Mesothelial cell of epicardium (in vitro differentiated cells): ENCODE measurements at places on chromosomes 4 and X.

DNA sequence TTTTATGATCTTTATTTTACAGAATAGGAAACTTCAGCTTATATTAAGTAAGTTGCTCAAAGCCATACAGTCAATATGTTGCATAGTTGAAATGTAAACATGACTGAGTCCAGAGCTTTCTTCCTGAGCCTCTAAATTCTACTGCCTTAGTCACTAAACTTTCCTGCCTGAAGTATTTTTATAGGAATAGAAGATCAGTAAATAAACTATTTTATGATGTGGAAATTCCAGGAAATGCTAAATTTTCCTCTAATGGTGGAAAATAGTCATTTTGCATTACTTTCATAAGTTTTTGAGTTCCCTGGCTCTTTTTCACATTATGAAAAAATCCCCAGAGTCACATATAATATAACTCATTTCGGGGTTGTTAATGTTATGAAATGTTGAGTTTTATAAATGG is 182.8 kb downstream of the BANK1 start:
- peaks cover 41% of the 10 kb centered on the region for H3K4me1 ChIP-seq
- no peak for DNase-seq
- no peaks in the 10 kb centered on the region for H3K36me3 ChIP-seq
- H3K27ac ChIP-seq = no peak overlapping the region

- H3K27me3 ChIP-seq = peaks cover 11% of the 10 kb centered on the region
- no peak overlapping the region for H3K4me3 ChIP-seq
These were observed 84.1 kb downstream of the SPATA18 start for GRCh38 chr4:52135171-52135570.

DNA sequence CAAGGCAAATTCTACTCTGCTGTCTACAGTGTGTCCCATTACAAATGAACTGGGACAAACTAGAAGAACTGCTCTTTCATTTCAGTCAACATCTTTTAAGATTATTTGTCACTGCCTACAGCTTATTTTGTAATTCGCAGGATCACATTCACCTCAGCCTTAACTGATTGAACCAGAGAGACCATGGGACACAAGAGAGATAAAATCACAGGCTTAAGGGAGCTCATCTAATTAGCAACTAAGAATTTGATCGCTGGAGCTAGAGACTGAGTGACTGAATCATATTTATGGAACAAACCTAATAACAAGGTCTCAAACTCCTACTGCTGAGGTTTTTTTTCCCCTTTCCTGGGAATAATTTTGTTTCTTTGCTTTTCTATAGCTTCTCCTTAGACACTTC is 898.2 kb downstream of the PCDH18 start:
- H3K4me1 ChIP-seq = peaks cover 18% of the 10 kb centered on the region
- H3K4me3 ChIP-seq = no peak overlapping the region
- DNase-seq = no peak
- no peaks in the 10 kb centered on the region for H3K36me3 ChIP-seq

- no peak for DNase-seq
- H3K4me1 ChIP-seq = peaks cover 14% of the 10 kb centered on the region
- no peak overlapping the region for H3K27ac ChIP-seq
These were observed 4.9 kb downstream of the UGT8 start for GRCh38 chr4:114603497-114603896.

GRCh38 chr4:39124885-39125599 is 57.3 kb upstream of the WDR19 start:
- H3K4me1 ChIP-seq = no peaks in the 10 kb centered on the region
- no peaks in the 10 kb centered on the region for H3K27me3 ChIP-seq
- H3K27ac ChIP-seq = no peak overlapping the region
- H3K4me3 ChIP-seq = no peak overlapping the region
- H3K36me3 ChIP-seq = peaks cover 16% of the 10 kb centered on the region

DNA sequence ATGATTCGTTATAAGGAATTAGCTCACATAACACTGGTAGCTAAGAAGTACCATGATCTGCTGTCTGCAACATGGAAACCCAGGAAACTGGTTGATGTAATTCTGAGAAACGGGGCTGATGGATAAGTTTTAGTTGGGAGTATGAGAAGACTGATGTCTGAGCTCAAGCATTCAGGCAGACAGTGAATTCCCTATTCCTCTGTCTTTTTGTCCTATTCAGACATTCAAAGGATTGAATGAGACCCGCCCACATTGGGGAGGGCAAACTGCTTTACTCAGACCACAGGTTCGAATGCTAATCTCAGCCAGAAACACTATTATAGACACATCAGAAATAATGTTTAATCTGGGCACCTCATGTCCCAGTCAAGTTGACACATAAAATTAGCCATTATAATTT is 515.5 kb downstream of the STPG2 start:
- DNase-seq = no peak
- H3K27me3 ChIP-seq = no peaks in the 10 kb centered on the region
- no peak overlapping the region for H3K27ac ChIP-seq
- H3K36me3 ChIP-seq = peaks cover 3% of the 10 kb centered on the region

GRCh38 chr4:7675612-7676320 is 241.0 kb upstream of the PSAPL1 start:
- no peak overlapping the region for H3K4me3 ChIP-seq
- no peak for DNase-seq
- H3K27me3 ChIP-seq = peaks cover 8% of the 10 kb centered on the region
- H3K4me1 ChIP-seq = peaks cover 8% of the 10 kb centered on the region

- no peak overlapping the region for H3K27ac ChIP-seq
- no peaks in the 10 kb centered on the region for H3K36me3 ChIP-seq
These were observed 59.6 kb downstream of the GPRIN3 start for GRCh38 chr4:89247951-89248350.

DNA sequence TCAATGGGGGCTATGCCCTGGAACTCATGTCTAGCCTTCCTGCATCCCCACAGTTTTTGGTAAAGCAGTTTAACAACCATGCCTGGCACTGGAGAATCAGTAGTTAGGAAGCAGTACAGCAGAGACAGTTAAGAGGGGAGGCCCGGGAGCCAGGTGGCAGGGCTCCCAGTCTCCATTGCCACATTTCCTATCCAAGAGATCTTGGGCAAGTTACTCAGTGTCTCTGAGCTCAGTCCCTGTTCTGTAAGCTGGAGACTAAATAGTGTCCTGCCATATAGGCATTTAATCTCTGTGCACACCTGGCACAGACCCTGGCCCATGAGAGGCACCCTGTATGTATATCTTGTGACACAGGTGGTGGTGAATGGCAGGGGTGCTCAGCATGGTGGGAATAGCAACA is 156.1 kb upstream of the EOLA2 start:
- no peak overlapping the region for H3K27ac ChIP-seq
- H3K4me3 ChIP-seq = no peak overlapping the region
- H3K36me3 ChIP-seq = no peaks in the 10 kb centered on the region

DNA sequence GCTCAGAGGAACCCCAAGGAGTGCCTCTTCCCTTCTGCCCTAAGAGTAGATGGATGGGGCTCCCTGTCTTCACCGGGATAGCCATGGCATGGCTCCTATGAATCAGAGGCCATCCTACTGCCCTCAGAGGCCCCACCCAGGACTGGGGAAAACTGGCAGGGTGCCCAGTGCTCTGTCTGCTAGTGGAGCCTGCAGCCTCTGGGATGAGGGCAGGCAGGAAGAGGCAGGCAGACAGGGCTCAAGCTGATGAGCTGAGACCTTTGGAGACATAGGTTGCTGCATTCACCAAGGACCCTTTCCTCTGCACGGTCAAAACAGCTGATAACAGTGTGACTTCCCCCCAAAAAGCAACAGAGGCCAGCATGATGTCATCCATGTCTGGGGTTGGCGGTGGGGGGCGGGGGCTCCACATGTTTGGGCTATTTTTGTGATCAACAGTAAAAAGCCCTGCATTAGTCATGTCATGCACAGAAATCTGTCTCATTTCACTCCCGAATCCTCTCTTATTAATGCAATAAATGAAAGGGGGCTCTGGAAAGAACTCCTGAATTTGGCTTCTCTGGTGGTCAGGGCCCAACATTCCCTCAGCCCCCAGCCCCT is 207.6 kb upstream of the MAMLD1 start:
- no peak for DNase-seq
- peaks cover 7% of the 10 kb centered on the region for H3K27me3 ChIP-seq
- no peak overlapping the region for H3K4me3 ChIP-seq
- H3K27ac ChIP-seq = no peak overlapping the region

- H3K27me3 ChIP-seq = no peaks in the 10 kb centered on the region
- no peak overlapping the region for H3K4me3 ChIP-seq
- DNase-seq = no peak
- no peaks in the 10 kb centered on the region for H3K36me3 ChIP-seq
- no peak overlapping the region for H3K27ac ChIP-seq
- H3K4me1 ChIP-seq = peaks cover 3% of the 10 kb centered on the region
These were observed 25.9 kb upstream of the GUCY1A1 start for GRCh38 chr4:155640751-155641150.

GRCh38 chr4:128570387-128570975 is 239.0 kb upstream of the JADE1 start:
- H3K27me3 ChIP-seq = no peaks in the 10 kb centered on the region
- H3K27ac ChIP-seq = peak overlapping the region; percentile 44
- no peak overlapping the region for H3K4me3 ChIP-seq
- DNase-seq = no peak
- H3K4me1 ChIP-seq = peaks cover 61% of the 10 kb centered on the region

- H3K4me3 ChIP-seq = no peak overlapping the region
- H3K27ac ChIP-seq = no peak overlapping the region
- H3K4me1 ChIP-seq = no peaks in the 10 kb centered on the region
- no peaks in the 10 kb centered on the region for H3K36me3 ChIP-seq
- DNase-seq = no peak
- H3K27me3 ChIP-seq = no peaks in the 10 kb centered on the region
These were observed 6.5 kb downstream of the P2RY4 start for GRCh38 chrX:70253377-70254062.

GRCh38 chr4:169005453-169006099 is 4.5 kb downstream of the CBR4 start:
- no peak for DNase-seq
- H3K27ac ChIP-seq = no peak overlapping the region
- H3K27me3 ChIP-seq = no peaks in the 10 kb centered on the region

- H3K27me3 ChIP-seq = no peaks in the 10 kb centered on the region
- H3K4me3 ChIP-seq = no peak overlapping the region
- no peak for DNase-seq
- H3K36me3 ChIP-seq = no peaks in the 10 kb centered on the region
- H3K27ac ChIP-seq = no peak overlapping the region
These were observed 48.8 kb downstream of the MAP7D2 start for GRCh38 chrX:20067709-20068561.

- H3K4me1 ChIP-seq = peaks cover 5% of the 10 kb centered on the region
- H3K27ac ChIP-seq = peak overlapping the region; percentile 57
- no peaks in the 10 kb centered on the region for H3K27me3 ChIP-seq
- H3K4me3 ChIP-seq = peak overlapping the region; percentile 79
These were observed 488 bp downstream of the TBC1D25 start for GRCh38 chrX:48540028-48540375.

DNA sequence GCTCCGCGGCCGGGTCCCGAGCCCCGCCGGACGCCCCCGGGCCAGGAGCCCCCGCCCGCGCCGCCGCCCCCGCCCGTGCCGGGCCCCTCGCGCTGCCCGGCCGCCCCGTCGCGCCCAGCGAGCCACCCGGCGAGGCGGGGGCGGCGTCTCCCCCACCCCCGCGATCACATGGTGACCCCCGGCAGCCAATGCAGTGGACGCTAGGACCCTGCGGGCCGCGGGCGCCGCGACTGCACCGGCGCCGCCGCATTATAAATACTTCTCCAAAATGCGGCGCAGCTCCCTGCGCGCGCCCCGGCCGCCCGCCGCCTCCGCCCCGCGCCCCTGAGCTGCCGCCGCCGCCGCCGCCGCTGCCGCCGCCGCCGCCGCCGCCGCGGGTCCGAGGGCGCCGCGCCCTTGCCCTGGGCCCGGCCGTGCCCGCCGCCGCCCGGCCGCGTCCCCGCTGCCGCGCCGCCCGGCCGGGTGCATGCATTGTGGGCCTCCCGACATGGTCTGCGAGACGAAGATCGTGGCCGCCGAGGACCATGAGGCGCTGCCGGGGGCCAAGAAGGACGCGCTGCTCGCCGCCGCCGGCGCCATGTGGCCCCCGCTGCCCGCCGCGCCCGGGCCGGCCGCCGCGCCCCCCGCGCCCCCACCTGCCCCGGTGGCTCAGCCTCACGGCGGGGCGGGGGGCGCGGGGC is at the start of gene NAT8L:
Gene NAT8L (plus strand): TSS at position 282 of the 680 bp plus-strand sequence. CDS start 185 bp downstream, at position 467.
- H3K27ac ChIP-seq = no peak within 1 kb of the TSS
- peaks cover 11% of the 10 kb centered on the region for H3K4me1 ChIP-seq
- no peaks in the 10 kb centered on the region for H3K36me3 ChIP-seq
- H3K4me3 ChIP-seq = peak within 1 kb of the TSS; percentile 54
- no peak for DNase-seq

GRCh38 chr4:26284536-26284935 is 36.3 kb upstream of the RBPJ start:
- no peak for DNase-seq
- no peak overlapping the region for H3K4me3 ChIP-seq
- H3K27me3 ChIP-seq = no peaks in the 10 kb centered on the region
- H3K36me3 ChIP-seq = no peaks in the 10 kb centered on the region

- H3K36me3 ChIP-seq = no peaks in the 10 kb centered on the region
- no peaks in the 10 kb centered on the region for H3K27me3 ChIP-seq
- no peak overlapping the region for H3K27ac ChIP-seq
These were observed 10.7 kb downstream of the TRPC5OS start for GRCh38 chrX:111886678-111887077.

DNA sequence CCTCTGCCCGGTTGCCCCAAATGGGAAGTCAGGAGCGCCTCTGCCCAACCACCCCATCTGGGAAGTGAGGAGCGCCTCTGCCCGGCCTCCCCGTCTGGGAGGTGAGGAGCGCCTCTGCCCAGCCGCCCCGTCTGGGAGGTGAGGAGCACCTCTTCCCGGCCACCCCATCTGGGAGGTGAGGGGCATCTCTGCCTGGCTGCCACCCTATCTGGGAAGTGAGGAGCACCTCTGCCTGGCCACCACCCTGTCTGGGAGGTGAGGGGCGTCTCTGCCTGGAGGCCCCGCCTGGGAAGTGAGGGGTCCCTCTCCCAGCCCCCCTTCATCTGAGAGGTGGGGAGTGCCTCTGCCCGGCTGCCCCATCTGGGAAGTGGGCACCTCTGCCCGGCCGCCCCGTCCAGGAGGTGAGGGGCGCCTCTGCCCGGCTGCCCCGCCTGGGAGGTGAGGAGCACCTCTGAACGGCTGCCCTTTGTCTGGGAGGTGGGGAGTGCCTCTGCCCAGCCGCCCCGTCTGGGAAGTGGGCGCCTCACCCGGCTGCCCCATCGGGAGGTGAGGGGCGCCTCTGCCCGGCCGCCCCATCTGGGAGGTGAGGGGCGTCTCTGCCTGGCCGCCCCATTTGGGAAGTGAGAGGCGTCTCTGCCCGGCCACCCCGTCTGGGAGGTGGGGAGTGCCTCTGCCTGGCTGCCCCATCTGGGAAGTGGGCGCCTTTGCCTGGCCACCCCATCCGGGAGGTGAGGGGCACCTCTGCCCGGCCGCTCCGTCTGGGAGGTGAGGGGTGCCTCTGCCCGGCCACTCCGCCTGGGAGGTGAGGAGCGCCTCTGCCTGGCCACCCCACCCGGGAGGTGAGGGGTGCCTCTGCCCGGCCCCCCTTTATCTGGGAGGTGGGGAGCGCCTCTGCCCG is 10.6 kb downstream of the PABPC1L2A start:
- DNase-seq = no peak
- no peak overlapping the region for H3K4me3 ChIP-seq
- H3K27me3 ChIP-seq = peaks cover 8% of the 10 kb centered on the region
- no peaks in the 10 kb centered on the region for H3K4me1 ChIP-seq
- no peak overlapping the region for H3K27ac ChIP-seq
- H3K36me3 ChIP-seq = no peaks in the 10 kb centered on the region
